ENCODE measurements at places on chromosomes 7 and 10.
A peak's percentile ranks its signal among the peaks of the same experiment; 100 is the strongest.

GRCh38 chr10:8245814-8246142, 191.3 kb downstream of the GATA3 start:
- DNase-seq, result no peak

- DNase-seq, result peak; percentile 58
Observed at GRCh38 chr10:126521399-126521798, 133.1 kb upstream of the ADAM12 start.

DNA sequence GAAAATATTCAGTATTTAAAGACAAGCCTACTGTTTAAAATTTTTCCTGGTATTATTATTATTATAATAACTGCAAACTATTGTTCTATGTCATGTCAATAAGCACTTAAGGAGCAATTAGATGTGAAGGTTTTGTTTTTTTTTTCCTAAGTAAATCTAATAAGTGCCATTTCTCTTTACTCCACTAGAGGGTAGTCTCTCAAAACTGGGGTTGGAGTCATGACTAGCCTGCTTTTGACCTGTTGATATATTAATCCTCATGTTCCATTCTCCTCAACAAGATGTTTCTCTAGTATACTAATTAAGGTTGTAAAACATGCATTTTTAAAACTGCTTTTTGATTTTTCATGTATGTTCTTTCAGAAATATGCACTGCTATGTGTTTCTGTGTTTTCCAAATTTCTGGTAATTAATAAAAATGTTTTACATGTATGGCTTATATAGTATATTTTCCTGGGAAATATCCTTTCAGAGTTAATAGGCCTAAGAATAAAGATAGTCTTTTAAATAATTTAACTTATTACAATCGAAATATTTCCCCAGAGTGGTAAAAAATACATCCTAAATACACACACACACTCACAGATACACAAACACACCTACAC, 1.0 kb upstream of the LRRN3 start:
- peak; percentile 48 for DNase-seq

DNA sequence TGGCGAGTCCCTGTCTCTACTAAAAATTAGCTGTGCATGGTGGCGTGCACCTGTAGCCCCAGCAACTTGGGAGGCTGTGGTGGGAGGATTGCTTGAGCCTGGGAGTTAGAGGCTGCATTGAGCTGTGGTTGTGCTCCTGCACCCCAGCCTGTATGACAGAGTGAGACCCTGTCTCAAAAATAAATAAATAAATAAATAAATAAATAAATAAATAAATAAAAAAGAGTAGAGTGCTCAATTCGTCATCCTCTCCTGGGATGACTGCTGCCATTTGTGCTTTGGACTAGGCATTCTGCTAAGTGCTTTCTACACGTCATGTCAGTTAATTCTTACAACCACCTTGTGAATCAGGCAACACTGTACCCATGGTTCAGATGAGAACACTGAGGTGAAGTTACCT, 130.6 kb downstream of the DOCK1 start:
- no peak for DNase-seq

DNA sequence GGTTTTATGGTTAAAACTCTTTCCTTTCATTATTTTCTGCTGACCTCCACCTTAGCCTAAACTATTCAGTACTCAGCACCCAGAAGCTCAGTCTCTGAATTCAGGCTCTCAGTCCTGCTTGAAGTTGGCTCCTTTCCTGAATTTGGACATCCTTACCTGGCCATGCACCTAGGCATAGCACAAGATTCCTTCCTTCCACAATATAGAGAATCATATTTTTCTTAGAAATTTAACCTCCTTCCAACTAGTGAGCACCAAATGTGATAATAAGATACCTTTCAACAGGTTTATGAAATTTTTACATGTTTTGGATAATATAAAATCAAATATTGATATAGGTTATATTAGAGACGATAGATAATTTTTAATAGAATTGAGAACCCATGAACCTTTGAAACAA, 905.6 kb upstream of the GHITM start:
- no peak for DNase-seq

DNA sequence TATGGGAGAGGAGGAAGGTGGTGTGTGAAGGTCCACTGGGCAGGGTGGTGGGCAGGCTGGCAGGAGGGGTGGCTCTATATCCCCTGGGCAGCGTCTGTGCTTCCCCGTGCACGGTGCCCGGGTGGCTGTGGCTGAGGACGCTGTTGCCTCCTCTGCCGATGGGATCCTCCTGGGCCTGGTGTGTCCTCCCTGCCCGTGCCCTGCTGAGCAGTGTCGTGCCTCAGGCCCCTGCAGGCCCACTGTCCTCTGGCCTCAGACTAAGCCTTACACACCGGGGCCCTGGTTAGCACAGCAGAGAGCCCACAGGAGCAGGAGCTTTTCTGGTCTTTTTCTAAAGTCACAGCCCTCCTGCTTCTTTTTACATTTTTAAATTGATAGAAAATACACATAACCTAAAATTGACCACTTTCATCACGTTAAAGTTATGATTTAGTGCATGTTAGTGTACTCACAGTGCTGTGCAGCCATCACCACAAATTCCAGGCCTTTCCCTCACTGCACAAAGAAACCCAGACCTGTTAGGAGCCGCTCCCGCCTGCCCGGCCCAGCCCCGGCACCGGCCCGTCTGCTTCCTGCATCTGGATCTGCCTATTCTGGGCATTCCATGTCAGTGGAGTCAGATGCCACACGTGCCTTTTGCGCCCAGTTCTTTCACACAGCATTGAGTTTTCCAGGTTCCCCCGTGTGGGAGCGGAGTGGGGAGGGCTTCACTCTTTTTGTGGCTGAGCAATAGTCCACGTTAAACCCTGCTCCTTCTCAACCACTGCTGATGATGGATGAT, 19.4 kb downstream of the PFKFB3 start:
- DNase-seq, result peak; percentile 41

DNA sequence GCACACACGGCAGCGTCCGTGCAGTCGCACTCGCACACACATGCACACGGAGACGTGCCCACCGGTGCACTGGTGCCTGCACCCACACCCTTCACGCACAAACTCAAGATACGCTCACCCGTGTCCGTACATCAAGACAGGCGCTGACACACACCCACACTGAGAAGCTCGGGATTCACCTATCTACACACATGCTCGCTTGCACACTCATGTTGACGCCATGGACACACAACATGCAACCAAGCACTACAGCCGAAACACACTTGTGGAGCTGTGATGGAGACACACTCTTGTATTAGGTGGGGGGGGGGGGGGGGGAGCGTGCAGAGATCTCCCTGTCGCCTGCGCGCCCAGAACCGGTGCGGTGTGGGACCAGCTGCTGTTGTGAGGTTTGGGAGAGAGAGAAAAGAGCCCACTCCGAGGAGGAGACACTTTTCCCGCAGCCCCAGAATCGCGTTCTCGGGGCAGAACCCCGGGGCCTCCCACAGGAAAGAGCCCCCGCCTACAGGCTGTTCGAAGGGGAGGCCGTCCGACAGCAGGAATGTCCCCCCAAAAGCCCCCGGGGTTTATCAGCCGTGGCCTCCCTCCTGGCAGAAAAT, 605 bp upstream of the NFKB2 start:
- peak; percentile 61 for DNase-seq

GRCh38 chr7:73644688-73645286, 20.5 kb upstream of the MLXIPL start:
- DNase-seq, result no peak

DNA sequence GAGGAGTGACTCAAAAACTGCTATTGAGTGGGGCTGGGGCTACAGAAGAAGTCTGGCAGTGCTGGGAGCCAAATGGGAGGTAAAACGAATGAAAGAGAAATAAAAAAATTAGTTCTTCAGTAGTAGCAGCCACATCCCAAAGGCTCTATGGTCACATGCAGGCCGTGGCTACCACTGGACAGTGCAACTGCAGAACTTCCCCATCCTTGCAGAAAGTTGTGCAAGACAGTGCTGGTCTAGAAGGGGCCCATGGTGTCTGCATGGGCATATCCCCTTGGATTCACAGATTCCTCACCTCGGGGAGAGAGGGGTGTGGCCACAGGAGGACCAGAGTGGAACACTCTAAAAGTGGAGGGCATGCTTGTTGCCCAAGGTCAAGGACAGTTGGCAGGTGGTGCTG, 47.6 kb downstream of the RPS24 start:
- no peak for DNase-seq

- DNase-seq, result no peak
Observed at GRCh38 chr10:4670737-4671136, 155.3 kb upstream of the AKR1E2 start.

- peak; percentile 74 for DNase-seq
Observed at GRCh38 chr7:38660427-38661099, 29.4 kb upstream of the AMPH start.

Data from Daoy (cell line).